ENCODE measurements at places on chromosomes 16 and 17.

GRCh38 chr17:75698659-75699058, 22.6 kb upstream of the ITGB4 start:
- DNase-seq: no peak

DNA sequence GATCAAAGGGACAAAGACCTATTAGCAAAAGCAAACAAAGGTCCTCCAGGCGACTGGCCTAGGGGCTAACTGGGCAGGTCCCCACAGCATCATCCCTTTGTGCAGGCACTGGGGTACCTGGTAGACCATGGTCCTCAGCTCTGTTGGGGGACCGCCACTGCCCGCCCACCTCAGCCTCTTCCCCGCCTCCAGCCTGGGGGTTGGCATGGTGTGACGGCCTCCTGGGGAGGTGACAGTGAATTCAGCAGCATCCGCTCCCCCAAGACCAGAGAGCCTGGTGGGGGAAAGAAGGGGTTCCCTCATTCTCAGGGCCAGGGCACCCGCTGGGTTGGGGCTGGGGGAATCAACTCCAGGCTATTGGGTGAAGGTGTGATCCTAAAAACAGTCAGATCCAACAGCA, 38.7 kb upstream of the DNAH9 start:
- DNase-seq: no peak

DNA sequence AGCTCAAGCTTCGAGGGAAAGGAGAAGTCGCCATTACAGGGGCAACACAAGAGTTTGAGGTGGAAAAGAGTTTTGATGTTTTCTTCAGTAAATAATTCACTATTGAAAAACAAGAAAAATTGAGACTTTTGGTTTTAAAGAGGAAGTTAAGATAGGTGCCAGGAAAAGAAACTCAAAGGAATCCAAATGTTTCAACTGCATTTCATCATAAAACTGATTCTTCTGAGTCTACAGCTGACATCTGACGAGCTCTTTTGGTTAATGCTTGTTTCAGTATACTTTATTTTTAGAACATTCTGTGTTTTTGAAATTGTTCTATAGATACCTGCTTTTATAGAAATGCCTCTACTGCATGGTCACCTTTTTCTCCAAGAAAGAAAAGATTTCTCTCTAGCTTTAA, 54.0 kb downstream of the ERN1 start:
- DNase-seq: no peak

- no peak for DNase-seq
These were observed 33.2 kb upstream of the C1QL1 start for GRCh38 chr17:45001310-45001709.

DNA sequence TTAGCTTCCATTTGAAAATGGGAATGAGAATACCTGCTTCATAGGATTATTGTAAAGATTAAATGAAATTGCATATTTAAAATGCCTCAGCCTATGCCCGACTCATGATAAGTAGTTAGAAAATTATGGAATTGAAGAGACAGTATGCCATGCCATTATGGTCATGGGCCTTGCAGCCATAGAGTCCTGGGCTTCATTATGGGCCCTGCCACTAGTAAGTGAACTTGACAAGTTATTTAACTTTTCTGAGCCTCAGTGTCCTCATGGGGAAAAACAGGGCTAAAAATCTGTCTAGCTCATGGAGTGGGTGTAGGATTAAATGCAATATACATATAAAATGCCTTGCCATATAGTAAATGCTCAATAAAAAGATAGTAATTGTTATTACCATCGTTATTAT, 133.2 kb downstream of the NPIPB5 start:
- DNase-seq: no peak

GRCh38 chr17:82463925-82464566, 5.5 kb downstream of the NARF start:
- DNase-seq: no peak

DNA sequence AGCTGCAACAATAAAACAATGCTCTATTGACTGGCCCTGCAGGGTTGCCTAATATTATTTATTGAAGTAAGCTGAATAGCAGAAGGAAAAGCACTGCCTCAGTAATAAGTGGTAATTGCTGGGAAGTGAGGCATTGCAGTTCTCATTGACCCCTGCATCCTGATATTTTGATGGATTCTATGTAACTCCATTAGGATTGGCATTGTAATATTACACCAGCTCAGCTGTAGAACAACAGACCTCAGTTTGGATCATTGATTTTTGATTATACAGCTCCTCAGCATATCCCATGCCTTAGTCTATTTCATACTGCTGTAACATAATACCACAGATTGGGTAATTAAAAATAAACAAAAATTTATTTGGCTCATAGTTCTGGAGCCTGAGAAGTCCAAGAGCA, 650.6 kb upstream of the SALL1 start:
- no peak for DNase-seq

- DNase-seq: no peak
These were observed 17.4 kb downstream of the CNTNAP4 start for GRCh38 chr16:76294396-76295214.

- DNase-seq: no peak
These were observed 24.5 kb downstream of the NCOR1 start for GRCh38 chr17:16190703-16191360.

DNA sequence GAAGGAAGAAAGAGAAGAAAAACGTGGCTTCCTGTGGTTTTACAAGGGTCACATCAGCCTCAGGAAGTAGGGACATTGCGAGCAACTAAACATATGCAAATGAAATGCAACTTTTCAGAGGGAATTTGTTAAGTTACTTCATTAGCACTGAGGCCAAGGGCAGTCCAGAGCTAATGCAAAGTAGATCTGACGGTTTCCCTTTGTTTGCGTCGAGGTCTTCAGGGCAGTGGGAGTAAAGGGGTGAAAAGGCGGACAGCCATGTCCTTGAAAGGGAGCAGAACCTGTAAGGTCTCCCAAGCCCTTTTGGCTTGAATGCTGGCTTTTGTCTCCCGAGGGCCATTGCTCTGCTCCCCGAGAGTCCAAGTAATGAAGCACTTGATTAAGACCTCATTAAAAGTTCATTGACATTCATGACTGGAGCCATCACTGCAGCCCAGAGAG, 85.0 kb downstream of the PMP22 start:
- no peak for DNase-seq

GRCh38 chr17:4329838-4330237, 36.6 kb downstream of the UBE2G1 start:
- peak; percentile 94 for DNase-seq

DNA sequence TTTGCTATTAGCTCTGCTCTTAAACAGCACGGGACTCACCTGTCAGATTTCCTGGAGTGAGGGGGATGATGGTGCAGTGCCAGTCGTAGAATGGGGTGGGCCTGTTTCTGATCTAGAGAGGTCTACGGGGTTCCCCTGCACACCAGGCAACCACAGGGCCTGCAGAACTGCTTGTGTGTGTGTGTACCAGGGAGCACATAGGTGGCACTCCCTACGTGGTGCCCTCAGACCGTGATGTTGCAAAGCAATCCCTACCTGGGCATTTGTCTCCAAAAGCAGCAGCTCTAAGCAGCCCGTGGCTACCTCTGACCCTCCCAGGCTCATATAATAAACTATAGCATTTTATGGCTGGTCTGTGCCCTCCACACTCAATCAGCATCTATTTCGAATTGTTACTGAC, 38.5 kb downstream of the MPRIP start:
- no peak for DNase-seq

GRCh38 chr17:81013642-81014041, 21.3 kb upstream of the BAIAP2 start:
- no peak for DNase-seq

- no peak for DNase-seq
These were observed 101.9 kb downstream of the COPRS start for GRCh38 chr17:31757097-31757496.

GRCh38 chr17:12310811-12311210, 290.1 kb downstream of the MAP2K4 start:
- no peak for DNase-seq

DNA sequence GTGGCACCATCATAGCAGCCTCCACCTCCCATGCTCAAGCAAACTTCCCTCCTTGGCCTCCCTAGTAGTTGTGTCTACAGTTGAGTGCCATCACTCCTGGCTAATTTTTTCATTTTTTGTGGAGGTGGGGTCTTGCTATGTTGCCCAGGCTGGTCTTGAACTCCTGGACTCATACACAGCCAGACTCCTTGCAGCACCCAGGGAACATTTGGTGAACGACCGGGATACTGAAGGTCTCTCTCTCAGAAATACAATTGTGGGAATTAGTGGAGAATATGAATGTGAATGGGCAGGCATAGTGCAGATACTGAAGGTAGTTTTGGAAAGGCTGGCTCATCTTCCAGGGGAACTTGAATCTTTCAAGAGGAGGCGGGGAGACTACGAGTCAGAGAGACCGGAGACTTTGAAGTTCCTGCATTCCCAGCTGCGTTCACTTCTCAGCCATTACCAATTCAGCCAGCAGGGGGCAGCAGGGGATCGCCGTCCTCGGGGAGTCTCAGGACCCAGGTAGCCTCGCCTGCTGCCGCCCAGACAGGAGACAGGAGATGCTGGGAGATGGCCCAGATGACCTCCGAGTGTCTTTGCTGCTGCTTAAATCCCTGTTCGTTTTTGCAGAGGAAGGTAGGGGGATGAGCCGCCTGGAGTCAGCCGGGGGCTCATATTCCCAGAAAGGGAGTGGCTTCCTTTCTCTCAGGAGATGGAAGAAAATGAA, 68.6 kb downstream of the HAPSTR1 start:
- DNase-seq: no peak

GRCh38 chr16:85916141-85916890, 17.4 kb downstream of the IRF8 start:
- DNase-seq: no peak

DNA sequence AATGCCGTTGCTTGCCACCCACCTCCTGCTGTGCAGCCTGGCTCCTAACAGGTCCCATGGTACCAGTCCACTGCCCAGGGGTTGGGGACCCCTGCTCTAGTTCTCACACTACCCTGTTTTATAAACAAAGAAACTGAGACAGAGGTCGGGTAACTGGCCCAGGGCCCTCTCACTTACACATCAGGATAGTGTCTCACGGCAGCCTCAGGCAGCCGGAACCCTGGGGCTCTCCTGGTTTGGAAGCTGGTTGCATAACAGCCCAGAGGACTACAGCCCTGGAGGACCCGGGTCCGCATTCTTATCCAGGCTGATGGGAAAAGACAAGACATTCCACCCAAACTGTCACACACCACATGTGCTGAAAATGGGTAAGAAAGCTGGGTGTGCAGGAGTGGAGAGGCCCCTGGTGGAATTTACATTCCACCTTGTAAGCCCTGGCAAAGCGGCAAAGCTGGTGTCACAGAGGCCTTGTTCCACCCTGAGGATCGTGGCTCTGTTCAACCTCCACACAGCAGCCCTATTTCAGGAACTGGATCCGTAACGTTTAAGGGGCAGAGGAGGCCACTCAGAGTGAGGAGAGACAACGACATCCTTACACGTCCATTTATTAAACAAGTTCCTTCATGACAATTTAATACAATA, 9.8 kb downstream of the CMTM3 start:
- no peak for DNase-seq

DNA sequence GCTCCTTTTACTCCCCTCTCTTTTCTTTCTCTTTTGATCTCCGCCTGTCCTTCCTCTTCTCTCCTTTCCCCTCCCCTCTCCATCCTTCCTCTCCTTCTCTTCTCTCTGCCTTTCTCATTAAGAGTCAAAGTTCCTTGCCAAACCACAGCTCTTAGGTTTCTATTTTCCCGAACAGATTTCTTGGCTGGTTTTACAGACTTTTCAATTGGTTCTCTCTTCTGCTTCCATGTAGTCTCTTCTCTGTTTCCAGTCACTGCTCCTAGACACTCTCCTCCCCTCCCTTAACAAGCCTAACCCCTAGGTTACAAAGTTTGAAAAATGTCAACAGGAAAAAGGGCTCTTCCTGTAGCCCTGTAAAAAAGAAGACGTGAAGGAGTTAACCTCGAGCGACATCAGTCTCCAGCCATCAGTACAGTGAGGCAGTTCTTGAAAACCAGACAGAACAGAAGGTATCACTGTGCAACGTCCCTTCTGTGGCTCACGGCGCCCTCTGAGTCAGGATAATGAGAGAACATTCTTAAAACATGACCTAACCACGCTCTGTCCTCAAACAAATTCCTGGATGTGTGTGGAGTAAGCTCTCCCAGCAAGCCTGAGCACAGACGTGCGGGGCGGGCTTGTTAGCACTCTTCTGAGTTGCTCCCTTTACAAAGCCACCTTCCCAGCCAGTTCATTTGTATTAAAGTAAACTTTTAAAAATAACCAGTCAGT, 11.6 kb upstream of the MARCHF10 start:
- DNase-seq: peak; percentile 95

DNA sequence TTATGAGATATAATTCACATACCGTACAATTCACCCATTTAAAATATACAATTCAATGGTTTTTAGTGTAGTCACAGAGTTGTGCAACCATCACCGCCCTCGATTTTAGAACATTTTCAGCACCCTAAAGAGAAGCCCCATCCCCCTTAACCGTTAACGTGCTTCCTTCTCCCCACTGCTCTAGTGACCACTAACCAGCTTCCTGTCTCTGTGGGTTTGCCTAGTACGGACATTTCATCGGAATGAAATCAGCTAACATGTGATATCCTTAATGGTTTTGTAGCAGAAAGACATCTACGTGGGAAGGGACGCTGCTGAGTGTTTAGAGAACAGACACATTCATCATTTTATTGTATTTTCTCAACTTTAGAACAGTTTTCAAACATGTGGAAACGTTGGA, 80.8 kb upstream of the HSBP1 start:
- DNase-seq: no peak

DNA sequence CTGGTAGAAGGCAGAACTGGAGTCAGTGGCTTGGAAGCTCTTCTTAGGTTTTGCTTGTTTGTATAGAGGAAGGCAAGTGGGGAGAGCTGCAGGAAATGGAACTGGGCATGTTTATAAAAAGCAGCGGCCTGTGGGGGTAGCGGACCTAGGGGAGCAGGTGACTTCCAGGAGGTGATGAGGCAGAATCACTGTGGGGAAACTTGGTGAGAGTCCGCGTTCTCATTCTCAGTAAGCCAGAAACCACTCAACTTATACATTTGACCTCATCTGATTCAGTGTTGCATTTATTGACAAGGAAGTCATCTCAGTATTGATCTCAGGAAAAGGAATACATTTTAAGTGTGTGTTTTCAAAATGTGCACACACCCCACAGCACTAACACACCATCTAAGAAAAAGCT, 299.8 kb downstream of the CNTNAP4 start:
- DNase-seq: no peak

DNA sequence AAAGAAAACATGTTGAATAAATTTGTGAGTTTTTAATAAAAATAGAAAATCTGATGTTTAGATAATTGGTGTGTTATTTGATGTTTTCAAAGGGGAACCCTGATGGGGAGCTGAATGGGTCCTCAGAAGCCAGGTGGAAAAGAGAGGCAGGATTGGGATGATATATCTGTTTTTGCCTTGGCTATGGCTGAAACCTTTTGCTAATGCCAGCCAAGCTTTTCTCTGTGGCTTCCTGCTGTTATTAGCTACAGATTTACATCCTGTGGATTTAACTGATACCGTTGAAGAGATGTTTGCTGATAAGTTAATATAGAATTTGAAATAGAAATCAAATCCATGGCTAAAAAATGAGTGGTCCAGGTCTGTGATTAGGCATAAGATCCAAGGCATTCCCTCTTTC, 4.2 kb upstream of the AATF start:
- DNase-seq: no peak
